T-helper 17 cell (primary cell): ENCODE measurements at places on chromosomes 6 and 20. TPM values are rescaled to one million over a fixed set of nuclear protein-coding genes. Genes with fewer than 3 reads are reported as not detected.

- peaks cover 16% of the 10 kb centered on the region for H3K27me3 ChIP-seq
- DNase-seq: no peak
- no peak overlapping the region for H3K27ac ChIP-seq
- no peaks in the 10 kb centered on the region for H3K36me3 ChIP-seq
- no peak overlapping the region for H3K4me3 ChIP-seq
- no peaks in the 10 kb centered on the region for H3K4me1 ChIP-seq
Measured at GRCh38 chr20:10747019-10747418, 73.2 kb upstream of the JAG1 start.

- no peaks in the 10 kb centered on the region for H3K4me1 ChIP-seq
- no peak for DNase-seq
- no peak overlapping the region for H3K27ac ChIP-seq
- no peaks in the 10 kb centered on the region for H3K36me3 ChIP-seq
- H3K4me3 ChIP-seq: no peak overlapping the region
- peaks cover 9% of the 10 kb centered on the region for H3K27me3 ChIP-seq
Measured at GRCh38 chr6:166351715-166352285, 9.5 kb upstream of the SFT2D1 start.

DNA sequence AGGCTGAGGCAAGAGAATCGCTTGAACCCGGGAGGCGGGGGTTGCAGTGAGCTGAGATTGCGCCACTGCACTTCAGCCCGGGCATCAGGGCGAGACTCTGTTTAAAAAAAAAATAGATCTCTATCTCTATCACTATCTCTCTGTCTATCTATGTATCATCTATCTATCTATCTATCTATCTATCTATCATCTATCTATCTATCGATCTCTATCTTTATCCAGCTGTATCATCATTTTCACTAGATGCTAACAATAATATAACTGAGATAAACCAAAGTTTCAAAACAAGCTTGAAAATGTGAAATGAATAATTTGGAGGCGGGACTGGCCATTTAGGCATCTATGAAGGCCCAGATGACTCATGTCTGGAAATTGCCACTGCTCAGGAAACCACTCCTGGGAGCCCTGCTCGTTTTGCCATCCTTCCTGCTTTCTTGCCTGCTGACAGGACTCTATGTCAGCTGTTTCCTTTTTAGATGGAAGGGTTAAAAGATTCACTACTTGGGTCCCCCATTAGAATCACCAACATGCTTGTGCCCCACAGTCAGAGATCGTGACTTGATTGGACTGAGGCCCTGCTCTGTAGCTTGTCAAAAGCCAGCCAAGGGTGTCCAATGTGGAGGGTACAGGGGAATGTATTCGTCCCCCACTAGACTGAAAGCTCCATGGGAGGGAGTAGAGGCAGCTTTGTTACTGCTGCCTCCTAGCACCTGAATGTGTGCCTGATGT is 61.7 kb downstream of the UTRN start:
- peaks cover 72% of the 10 kb centered on the region for H3K4me1 ChIP-seq
- H3K4me3 ChIP-seq: peak overlapping the region; percentile 88

Gene MYH7B
- total RNA-seq: 0.50 TPM

Gene RBPJL
- total RNA-seq: not detected

Gene BCAS1
- total RNA-seq: 0.27 TPM

Gene MAP3K7
- total RNA-seq: 16.0 TPM

Gene CRISP2
- not detected for total RNA-seq

GRCh38 chr6:88208726-88209125 is 42.6 kb upstream of the CNR1 start:
- no peaks in the 10 kb centered on the region for H3K4me1 ChIP-seq
- no peaks in the 10 kb centered on the region for H3K36me3 ChIP-seq
- H3K27me3 ChIP-seq: peaks cover 26% of the 10 kb centered on the region
- H3K4me3 ChIP-seq: no peak overlapping the region

Gene CSNK2A1
- 69.0 TPM for total RNA-seq

DNA sequence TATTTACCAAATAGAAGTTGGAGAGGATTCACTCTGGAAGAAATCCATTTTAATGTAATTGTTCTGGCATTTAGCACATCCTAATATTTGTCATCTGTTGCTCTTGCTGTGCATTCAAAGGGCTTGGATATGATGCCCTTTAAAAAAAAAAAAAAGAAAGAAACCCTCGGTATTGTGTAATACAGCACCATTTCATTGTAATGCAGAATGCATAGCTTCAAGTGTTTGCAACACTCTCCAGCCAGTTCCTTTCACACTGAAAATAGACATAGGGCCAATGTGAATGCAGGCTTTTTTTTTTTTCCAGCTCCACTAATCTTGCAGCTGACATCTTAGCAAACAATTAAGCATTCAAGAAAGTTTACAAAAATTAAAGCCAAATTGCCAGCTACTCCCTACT is 197.4 kb upstream of the POU3F2 start:
- no peaks in the 10 kb centered on the region for H3K27me3 ChIP-seq
- no peaks in the 10 kb centered on the region for H3K36me3 ChIP-seq
- H3K27ac ChIP-seq: no peak overlapping the region
- DNase-seq: no peak
- H3K4me3 ChIP-seq: no peak overlapping the region
- no peaks in the 10 kb centered on the region for H3K4me1 ChIP-seq

GRCh38 chr6:155530219-155530834 is 74.7 kb upstream of the NOX3 start:
- H3K27ac ChIP-seq: no peak overlapping the region
- peaks cover 2% of the 10 kb centered on the region for H3K36me3 ChIP-seq
- no peak overlapping the region for H3K4me3 ChIP-seq
- no peaks in the 10 kb centered on the region for H3K27me3 ChIP-seq

Gene RREB1
- total RNA-seq: 34.7 TPM

DNA sequence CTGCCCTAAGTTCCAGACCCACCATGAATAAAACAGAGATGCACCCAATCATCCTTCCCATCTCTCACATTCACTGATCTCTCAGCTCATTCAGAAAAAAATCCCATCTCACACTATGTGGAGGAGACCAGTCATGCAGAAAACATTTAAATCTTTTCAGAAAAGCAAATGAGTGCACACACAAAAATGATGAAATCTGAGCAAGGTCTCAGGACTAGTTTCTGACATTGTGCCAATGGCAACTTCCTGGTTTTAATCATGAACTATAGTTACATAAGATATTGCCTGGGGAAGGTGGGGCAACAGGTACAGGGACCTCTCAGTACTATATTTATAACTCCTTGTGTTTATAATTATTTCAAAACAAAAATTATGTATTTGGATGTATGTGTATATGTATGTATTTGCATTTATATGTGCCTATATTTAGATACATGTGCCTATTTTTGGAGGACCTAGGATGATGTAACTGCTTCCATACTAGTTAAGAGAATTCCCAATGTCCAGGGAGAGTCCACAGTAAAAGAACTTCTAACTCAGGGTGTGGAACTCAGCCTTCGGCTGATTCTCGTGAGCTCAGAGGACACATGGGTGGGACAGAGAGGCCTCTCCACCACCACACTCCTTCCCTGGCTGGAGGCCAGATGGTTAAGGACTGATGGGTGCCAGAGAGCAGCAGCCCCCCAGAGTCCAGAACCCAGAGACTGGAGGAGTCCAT is 71.7 kb upstream of the MAP3K4 start:
- H3K36me3 ChIP-seq: no peaks in the 10 kb centered on the region
- peaks cover 22% of the 10 kb centered on the region for H3K27me3 ChIP-seq
- H3K4me1 ChIP-seq: peaks cover 3% of the 10 kb centered on the region
- DNase-seq: no peak

DNA sequence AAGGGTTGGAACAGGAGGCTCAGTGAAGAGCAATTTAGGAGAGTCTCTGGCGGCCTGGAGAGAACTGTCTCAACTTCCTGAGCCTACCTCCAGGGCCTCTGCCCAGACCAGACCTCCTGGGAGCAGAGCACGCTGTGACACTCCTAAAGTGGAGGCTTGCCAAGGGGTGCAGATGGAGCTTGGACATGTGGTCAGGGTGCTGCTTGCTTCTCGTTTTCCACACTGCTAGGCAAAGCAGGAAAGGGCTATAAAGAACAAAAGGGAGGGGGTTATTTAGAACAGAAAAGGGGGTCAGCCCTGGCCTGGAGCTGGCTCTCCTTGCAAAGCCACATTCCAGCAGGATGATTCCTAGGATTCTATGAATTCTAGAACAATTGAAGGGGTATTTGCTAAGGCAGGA is 145.7 kb upstream of the GGTLC1 start:
- peaks cover 10% of the 10 kb centered on the region for H3K27me3 ChIP-seq
- H3K4me3 ChIP-seq: no peak overlapping the region
- no peaks in the 10 kb centered on the region for H3K36me3 ChIP-seq
- H3K27ac ChIP-seq: no peak overlapping the region
- DNase-seq: no peak
- H3K4me1 ChIP-seq: peaks cover 3% of the 10 kb centered on the region

GRCh38 chr20:43974695-43975094 is 60.0 kb downstream of the TOX2 start:
- H3K27me3 ChIP-seq: peaks cover 13% of the 10 kb centered on the region
- no peak for DNase-seq
- peaks cover 6% of the 10 kb centered on the region for H3K4me1 ChIP-seq
- H3K4me3 ChIP-seq: peak overlapping the region; percentile 19
- H3K36me3 ChIP-seq: peaks cover 2% of the 10 kb centered on the region

DNA sequence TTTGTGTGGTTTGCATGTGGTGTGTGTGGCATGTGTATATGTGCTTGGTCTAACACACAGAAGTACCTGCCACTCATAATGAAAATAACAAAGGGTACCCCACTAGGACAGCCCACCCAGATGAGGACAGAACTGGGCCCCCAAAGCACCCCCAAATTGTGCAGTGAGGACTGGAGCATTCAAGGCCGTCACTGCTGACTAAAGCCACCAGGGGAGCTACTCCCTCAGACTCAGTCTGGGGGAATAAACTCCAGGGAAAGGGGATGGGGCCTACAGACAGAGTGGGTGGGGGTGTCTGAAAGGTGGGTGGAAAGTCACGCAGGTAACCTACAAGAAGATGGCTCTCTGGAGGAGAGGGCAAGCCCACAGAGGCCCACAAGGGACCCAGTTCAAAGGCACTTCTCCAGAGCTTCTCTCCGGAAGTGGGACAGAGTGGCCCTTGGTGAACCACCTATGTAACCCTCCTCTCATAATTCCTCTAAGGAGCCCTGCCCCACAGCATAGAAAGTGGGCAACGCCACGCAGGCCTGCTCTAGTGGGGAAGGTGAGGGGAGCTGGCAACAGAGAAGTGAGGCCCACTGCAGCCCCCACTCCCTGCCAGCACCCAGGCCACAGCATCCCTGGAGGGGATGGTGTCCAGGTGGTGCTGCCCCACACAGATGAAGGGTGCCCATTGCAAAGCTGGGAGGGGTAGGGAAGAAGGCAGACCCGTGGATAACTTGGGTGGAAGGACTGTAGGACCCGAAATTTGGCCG is 122.8 kb upstream of the MAFB start:
- no peak overlapping the region for H3K27ac ChIP-seq
- peaks cover 13% of the 10 kb centered on the region for H3K27me3 ChIP-seq
- H3K4me3 ChIP-seq: no peak overlapping the region
- H3K4me1 ChIP-seq: peaks cover 4% of the 10 kb centered on the region

DNA sequence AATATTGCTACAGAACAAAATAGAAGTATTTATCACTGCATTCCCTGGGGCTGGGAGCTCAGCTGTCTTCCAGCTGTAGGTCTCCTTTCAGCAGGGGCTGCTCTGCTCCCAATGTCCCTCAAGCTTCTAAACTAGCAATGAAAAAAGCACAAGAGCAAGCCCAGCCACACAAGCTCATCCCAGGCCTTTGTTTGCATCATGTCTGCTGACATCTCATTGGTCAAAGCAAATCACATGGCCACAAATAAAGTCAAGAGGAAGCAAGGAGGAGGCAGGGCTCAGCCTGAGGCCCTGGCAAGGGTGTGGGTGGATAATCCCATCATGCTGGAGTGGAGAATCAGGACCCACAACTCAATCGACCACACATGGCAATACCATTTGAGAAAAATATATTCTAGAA is 2.2 kb upstream of the BFSP1 start:
- DNase-seq: no peak
- H3K27me3 ChIP-seq: peaks cover 8% of the 10 kb centered on the region
- no peak overlapping the region for H3K27ac ChIP-seq
- H3K4me3 ChIP-seq: no peak overlapping the region
- no peaks in the 10 kb centered on the region for H3K36me3 ChIP-seq

Gene DUSP15
- not detected for total RNA-seq

GRCh38 chr20:49986049-49986448 is 3.3 kb downstream of the SNAI1 start:
- no peak overlapping the region for H3K27ac ChIP-seq
- no peak for DNase-seq
- H3K4me3 ChIP-seq: no peak overlapping the region
- H3K27me3 ChIP-seq: peaks cover 10% of the 10 kb centered on the region

Gene ASXL1
- total RNA-seq: 207 TPM

- no peaks in the 10 kb centered on the region for H3K36me3 ChIP-seq
- H3K27ac ChIP-seq: no peak overlapping the region
- no peak for DNase-seq
- H3K4me3 ChIP-seq: no peak overlapping the region
Measured at GRCh38 chr6:164928057-164928727, 381.2 kb downstream of the C6orf118 start.

Gene SLC17A9
- 2.4 TPM for total RNA-seq

Gene ADAM33
- total RNA-seq: not detected

Gene COL12A1
- not detected for total RNA-seq

DNA sequence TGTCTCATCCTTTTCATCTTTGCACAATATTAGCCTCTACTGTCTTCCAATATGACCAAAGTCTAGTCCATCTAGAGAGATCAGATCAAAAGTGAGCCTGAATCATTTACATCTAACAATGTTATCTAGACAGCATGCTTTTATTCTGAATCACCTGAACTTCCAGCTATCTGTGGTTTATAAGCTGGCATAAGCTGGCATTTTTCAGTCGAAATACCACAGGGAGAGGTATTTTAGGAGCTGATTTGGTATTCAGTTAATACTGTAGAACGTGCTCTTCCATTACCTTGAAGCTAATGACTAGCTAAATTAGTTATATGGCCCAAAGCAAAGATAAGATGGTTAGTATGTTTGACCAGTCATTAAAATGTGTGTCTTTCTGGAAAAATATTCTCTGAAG is 188.3 kb upstream of the AGPAT4 start:
- DNase-seq: no peak
- no peak overlapping the region for H3K27ac ChIP-seq
- no peak overlapping the region for H3K4me3 ChIP-seq

DNA sequence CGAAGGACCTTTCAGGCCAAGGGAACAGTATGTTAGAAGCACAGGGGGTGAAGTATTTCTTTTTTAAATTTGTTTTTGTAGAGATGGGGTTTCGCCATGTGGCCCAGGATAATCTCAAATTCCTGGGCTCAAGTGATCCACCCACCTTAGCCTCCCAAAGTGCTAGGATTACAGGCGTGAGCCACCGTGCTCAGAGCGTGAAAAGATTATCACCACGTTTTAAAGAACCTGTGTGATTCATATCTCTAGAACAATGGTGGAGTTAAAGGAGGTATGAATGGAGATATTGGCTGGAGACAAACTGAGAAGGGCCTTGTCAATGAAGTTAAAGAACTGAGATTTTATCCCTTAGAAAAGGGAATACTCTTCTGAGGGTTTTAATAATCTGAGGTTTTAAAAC is 9.7 kb downstream of the ASF1A start:
- peaks cover 6% of the 10 kb centered on the region for H3K36me3 ChIP-seq
- no peak for DNase-seq
- H3K4me3 ChIP-seq: no peak overlapping the region
- H3K4me1 ChIP-seq: peaks cover 47% of the 10 kb centered on the region
- no peaks in the 10 kb centered on the region for H3K27me3 ChIP-seq

- H3K27ac ChIP-seq: no peak overlapping the region
- no peaks in the 10 kb centered on the region for H3K4me1 ChIP-seq
- H3K27me3 ChIP-seq: no peaks in the 10 kb centered on the region
- no peaks in the 10 kb centered on the region for H3K36me3 ChIP-seq
- H3K4me3 ChIP-seq: no peak overlapping the region
Measured at GRCh38 chr6:147737115-147737514, 228.6 kb downstream of the SAMD5 start.

Gene CTAGE9
- total RNA-seq: not detected

Gene CSE1L
- 33.0 TPM for total RNA-seq

- H3K4me3 ChIP-seq: no peak overlapping the region
- H3K27ac ChIP-seq: no peak overlapping the region
- peaks cover 3% of the 10 kb centered on the region for H3K4me1 ChIP-seq
- DNase-seq: no peak
Measured at GRCh38 chr20:44807051-44807683, 3.2 kb downstream of the RIMS4 start.
